ENCODE measurements at places on chromosomes 7 and 10. TPM values are rescaled to one million over a fixed set of nuclear protein-coding genes. Genes with fewer than 3 reads are reported as not detected.

DNA sequence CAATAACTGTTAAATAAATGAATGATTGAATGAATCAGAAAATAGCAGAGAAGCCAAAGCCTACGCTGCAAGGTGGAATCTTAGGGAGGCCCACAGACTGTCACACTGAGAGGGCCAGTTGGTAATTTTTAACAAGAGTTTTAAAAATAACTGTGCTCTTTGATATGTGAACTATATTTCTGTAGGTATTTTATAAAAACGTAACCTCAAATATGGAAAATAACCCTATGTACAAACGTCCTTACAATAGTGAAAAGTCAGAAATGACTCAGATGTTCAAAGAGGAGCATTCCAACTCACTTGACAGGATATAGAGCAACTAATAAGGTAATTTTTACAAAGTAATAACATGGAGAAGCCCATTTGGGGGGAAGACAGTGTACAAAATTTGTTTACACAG lies 18.9 kb upstream of the TMEM273 start:
- DNase-seq: no peak

DNA sequence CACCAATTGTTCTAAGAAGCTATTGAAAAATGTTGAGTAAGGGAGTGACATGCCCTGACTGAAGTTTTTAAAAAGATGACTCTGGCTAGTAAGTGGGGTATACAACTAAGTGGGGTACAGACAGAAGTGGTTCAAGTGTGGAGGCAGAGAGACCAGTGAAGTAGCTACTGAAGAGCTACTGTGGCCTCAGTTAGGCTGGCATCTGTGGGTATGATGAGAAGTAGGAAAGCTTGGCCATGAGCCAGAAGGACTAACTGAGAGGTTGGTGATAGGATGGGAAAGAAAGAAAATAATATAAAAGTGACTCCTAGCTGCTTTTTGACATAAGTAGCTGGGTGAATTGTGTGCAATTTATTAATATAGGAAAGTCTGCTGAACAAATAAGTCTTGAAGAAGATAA lies 176.6 kb downstream of the SEMA3D start:
- no peak for DNase-seq

DNA sequence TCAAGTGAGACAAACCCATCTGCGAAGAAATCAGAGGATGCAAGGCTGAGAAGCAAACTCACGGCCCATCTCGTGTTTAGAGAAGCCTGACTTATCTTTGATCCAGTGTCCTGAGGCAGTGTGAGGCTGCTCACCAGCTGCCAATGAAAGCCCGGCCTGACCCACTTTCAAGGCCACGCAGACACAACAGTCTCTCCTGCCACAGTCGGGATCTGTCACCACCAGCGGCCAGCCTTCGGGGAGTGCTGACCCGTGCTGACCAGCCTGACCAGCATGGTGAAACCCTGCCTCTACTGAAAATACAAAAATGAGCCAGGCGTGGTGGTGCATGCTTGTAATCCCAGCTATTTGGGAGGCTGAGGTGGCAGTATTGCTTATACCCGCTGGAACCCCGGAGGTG lies 7.4 kb upstream of the DNAJB6 start:
- DNase-seq: peak; percentile 43

GRCh38 chr10:35378541-35379210 lies 42.4 kb downstream of the CCNY start:
- DNase-seq: no peak

DNA sequence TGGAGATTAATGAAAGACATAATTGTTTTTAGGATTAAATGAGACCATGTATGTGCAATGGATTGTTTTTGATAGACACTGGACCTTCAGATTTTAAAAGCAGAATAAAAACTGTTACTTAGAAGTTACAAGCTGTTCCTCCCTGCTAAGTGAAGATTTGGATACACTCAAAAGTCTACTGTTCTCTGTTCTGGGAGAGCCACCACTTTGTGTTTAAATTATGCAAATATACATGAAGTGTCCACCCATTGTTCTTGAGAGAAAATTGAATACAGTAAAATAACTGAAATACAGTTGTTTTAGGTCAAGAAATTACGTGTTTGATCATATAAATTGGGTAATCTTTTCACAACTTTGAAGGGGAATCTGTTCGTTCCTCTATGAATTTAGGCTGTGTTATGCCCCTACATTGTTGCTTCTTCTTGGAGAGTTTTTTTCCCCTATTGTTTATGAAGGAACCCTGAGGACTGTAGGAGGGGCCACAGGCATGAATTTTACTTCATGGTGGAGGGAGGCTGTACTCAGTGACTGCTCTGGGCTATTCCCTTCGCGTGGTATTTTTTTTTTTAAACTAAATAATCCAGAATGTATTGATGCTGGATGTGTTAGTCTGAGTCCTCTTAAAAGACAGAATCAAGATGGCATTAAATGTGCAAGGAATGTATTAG lies 18.6 kb upstream of the VCL start:
- no peak for DNase-seq

GRCh38 chr7:141203177-141203576 lies 129.3 kb downstream of the TMEM178B start:
- no peak for DNase-seq

DNA sequence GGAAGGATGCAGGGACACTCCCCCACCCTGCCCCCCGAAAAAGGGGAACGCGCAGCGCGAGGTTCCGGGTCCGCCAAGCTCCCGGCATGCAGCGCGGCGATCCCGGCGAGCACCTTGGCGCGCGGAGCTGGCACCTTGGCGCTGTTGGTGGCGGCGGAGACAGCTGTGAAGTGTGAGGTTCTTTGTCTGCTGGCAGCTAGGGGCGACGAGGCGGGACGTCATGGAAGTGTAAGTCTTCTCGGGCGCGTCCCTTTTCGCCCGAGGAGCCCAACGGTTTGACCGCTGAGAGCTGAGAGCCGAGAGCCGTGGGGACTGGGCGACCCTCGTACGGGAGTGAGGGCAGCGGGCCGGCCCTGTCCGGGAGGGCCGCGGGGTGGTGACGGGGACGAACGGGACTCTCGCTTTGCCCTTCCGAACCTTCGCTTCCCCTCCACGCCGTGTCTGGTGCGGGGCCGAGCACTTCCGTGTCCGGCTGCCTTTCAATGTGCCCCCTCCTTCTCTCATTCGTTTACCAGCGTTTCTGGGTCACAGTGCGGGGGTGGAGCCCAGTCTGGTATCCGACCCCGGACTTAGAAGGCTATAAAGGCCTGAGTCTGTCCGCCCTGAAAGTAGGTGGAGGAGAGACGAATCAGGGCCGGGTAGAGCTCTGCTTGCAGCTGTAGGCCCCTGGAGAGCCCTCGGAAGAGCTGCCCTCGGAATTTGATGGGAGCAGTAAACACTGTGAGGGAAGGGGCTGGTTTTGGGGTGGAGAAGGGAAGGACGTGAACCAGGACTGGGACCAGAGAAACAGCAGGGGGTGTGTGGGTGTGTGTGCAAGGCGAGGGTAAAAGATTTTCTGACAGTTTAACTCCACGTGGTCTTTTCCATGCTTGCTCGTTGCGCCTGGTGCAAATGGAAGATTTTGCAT lies at the start of gene CRCP:
CRCP (plus strand) TSS at position 105 of the 907 bp plus-strand sequence; CDS start at position 221, 116 bp downstream.
- DNase-seq: peak; percentile 84

DNA sequence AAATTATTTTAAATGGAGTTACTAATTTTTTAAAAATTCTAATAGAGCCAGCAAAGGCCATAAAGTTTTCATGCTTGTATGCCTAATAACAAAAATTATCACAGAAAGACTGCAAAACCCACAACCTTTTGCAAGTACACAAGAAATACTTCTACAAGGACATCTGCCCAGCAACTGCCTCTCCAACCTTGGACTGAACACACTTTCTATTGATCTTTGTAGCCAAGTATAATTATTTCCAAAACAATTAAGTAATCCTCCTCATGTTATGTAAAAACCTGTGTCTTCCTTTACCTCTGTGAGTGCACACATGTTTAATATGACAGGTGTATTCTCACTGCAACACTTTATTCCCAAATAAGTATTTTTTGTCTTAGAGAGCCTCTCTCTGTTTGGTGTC lies 16.6 kb upstream of the ACSM6 start:
- no peak for DNase-seq

GRCh38 chr10:69640196-69640980 lies 10.3 kb downstream of the FAM241B start:
- DNase-seq: no peak

GRCh38 chr10:65566906-65567305 lies 1358.9 kb upstream of the LRRTM3 start:
- DNase-seq: no peak

DNA sequence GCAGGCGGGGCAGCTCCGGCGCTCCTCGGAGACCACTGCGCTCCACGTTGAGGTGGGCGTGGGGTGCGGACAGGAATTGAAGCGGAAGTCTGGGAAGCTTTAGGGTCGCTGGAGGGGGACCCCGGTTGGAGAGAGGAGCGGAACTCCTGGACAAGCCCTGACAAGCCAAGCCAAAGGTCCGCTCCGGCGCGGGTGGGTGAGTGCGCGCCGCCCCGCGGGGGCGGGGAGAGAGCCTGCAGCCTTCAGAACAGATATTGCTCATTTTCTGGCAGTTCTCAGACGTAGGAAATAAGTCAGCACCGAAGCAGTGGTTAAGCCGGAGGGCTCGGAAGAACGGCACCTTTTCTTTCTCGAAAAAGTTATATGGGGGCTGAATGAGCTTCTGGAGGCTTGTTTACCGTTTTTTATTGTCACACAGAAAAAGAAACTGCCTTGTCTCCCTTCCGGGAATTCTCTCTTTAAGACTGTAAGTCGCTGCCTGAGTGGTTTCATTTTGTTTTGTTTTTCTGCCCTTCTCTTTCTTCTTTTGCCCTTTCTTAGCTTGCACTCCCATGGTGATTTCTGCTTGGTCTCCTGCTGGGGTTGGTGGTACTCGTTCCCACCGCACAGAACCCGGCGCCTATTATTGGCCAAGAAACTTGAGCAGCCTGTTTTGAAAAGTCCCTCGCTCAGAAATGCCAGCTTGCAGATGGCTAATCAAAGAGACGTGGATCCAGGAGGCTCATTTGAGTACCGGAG lies 732 bp downstream of the FAS start:
- DNase-seq: peak; percentile 79

DNA sequence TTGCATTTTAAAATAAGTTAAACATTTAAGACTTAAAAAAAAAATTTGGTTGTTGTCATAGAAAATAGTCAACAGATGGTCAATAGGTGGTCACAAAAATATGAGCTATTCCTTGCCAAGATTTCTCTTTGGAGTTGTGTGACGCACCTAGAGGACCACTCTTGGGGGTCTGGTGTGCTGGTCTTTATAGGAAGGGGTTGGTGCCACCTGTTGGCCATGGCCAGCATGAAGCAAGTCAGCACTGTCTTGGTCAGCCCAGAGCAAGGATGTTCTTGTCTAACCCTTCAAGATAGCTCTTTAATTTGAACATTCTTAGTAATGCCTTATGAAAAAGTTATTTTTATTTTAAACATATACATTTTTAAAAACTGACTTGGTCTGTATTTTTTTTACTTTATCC lies 267.9 kb upstream of the CNTNAP2 start:
- no peak for DNase-seq

DNA sequence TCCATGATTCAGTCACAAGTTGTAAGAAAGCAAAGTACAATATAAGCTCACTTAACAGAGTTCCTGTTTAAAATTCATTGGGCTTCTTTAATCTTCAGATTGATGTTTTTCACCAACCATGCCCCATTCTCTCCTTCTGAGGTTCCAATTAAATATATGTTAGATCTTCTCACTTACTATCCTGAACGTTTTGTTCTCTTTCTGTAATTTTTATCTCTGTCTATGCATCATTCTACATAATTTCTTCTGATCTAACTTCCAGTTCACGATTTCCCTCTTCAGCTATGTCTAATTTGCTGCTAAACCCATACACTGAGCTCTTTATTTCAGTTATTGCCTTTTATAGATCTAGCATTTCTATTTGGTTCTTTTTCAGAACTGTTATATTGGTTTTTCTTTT lies 28.0 kb upstream of the SPOCK2 start:
- no peak for DNase-seq

DNA sequence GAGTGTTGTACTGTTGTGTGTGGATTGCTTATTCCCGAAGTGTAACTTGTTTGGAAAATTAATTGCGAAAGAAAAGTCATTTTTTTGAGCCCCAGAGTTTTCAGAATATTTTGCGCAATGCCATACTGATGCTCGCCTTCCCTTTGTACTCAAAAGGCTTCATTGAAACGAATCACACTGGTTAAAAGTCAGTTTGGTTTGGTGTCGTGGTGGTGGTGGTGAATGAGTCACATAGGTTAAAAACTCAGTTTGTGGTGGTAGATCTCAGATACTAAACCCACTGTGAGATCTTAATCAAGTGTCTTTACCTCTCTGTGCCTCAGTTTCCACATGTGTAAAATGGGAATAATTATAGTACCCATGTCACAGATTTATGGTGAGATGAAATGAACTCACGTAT lies 61.1 kb upstream of the IL6 start:
- DNase-seq: no peak

DNA sequence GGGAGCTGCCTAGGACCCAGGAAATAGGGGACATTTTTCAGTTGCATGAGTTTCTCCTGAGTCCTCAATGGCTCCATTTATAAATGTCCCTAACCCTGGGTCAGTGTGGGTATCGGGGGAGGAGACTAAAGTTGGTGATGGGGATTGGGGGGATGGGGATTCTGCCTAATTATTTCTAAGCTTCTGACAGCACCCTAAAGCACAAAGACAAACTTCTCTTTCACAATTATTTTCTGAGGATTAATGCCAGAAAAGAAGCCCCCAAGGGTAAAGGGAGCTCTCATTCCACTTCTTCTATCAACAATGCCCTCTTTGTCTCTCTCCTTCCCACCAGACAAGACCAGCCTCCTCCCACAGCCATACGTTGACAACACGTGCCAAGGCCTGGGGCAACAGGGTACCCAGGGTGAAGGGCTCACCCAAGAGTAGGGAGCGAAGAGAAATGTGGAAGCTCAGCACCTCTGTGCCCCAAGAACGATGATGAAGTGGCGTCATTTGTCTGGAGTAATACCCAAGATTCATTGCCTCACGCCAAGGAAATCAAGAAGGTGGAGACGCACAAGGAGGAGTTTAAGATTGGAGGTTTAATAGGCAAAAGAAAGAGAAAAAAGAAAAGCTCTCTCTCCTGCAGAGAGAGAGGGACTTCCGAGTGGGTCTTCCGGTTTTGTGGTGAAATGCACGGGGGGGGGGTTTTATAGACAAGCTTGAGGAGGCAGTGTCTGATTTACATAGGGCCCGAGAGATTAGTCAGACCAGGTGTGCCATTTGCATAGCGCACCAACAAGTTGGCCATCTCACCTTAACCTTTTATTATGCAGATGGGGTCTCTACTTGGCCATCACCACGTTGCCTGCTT lies 14.4 kb upstream of the GJC3 start:
- DNase-seq: no peak

LDB3 gene
- polyA plus RNA-seq: 274 TPM

NUDT13 gene
- polyA plus RNA-seq: 4.6 TPM

MMD2 gene
- 0.01 TPM for polyA plus RNA-seq

TAS2R16 gene
- polyA plus RNA-seq: not detected

ELN gene
- polyA plus RNA-seq: 15.5 TPM

WNT8B gene
- polyA plus RNA-seq: not detected

TAF3 gene
- polyA plus RNA-seq: 21.5 TPM

ANKIB1 gene
- 4.9 TPM for polyA plus RNA-seq

SPDYE1 gene
- not detected for polyA plus RNA-seq

GARIN1A gene
- 0.42 TPM for polyA plus RNA-seq

ATP6V1F gene
- polyA plus RNA-seq: 156 TPM

ASZ1 gene
- polyA plus RNA-seq: not detected
